Activated naive CD8-positive, alpha-beta T cell treated with anti-CD3 and anti-CD28 coated beads, Interleukin-2, amount 50 U/mL, for 24 hours (primary cell): ENCODE measurements at places on chromosomes 3 and 15.

DNA sequence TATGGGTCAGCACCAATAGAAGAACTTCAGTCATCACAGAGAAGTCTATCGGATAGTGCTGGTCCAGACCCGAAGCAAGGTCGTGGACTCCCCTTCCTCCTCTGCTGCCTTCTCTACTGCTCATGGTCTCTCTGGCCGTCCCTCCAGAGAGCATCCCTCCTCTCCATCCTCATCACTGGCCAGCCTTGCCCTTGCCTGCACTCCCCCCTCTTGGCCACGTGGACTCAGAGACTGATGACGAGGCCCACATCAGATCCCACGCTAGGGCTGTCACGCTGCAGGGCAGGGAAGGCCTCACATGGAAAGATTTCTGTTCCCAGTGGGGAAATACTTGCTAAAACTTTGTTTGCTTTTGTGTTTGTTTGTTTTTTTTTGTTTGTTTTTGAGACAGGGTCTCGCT is 35.3 kb downstream of the IGDCC3 start:
- DNase-seq: no peak

- DNase-seq: no peak
These were observed 28.3 kb downstream of the PTH1R start for GRCh38 chr3:46905661-46906451.

GRCh38 chr15:93244696-93245660 is 156.0 kb upstream of the RGMA start:
- DNase-seq: no peak

- peak; percentile 43 for DNase-seq
These were observed 27.2 kb downstream of the AKAP13 start for GRCh38 chr15:85407421-85408269.

DNA sequence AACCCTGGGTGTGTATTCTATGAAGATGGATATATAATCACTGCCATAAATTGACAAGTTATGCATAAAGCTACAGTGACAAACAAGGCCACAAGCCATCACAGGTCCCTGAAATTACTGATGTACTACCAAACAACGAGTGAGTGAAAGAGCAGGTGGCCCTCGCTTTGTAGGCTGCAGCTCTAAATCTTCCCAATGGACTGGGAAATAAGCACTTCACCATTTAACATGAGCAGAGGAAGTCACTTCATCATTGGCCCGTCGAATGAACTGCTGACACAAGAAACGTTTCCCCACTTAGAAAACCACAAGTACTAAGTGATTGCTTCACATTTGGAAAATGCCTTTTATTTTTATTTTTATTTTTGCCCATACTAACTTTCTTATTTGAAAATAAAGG is 218.0 kb downstream of the ZNF385D start:
- no peak for DNase-seq

DNA sequence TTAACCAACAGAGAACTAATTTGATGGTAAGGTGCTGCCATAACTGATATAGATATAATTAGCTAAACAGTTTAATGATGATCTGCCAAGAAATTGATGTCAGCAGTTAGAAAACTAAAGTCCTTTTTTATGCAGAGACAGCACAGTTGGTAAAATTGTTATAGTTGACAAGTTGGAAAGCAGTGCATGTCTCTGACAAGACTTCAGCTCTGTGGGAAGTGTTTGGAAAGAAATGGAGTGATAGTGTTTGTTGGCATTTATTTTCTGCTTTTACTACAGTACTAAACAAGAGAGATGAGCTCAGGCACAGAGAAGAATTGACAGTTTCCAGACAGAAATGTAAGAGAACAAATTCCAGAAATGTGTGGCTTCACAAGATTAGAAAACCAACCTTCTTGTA is 523.5 kb upstream of the BCHE start:
- no peak for DNase-seq

DNA sequence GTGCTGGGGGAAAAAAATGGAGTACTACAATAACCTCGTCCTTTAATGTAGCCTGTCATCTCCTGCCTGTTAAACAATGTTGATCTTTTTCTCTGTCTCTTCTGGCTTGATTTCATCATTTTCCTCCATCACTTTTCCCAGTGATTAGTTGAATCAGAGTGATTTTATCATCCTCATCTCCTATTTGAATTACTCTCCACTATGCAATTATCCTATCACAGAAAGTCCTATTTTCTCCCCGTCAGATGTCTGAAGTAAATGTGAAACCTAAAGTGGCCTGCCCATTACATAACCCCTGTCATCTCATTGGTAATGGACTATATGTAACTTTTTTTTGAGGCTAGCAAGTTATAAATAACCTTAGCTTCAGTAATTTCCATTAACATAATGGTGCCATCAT is 201.8 kb downstream of the CACNA2D3 start:
- DNase-seq: no peak

GRCh38 chr3:39216176-39216790 is 23.9 kb upstream of the XIRP1 start:
- no peak for DNase-seq

- DNase-seq: no peak
These were observed 12.1 kb downstream of the GALNT15 start for GRCh38 chr3:16186565-16186964.

- no peak for DNase-seq
These were observed 53.6 kb downstream of the LMCD1 start for GRCh38 chr3:8555113-8555661.

- peak; percentile 7 for DNase-seq
These were observed at the start of gene FSD2 for GRCh38 chr15:82805994-82806406. FSD2 (minus strand) TSS chr15:82806069; CDS start chr15:82787390, 18,679 bp downstream.

DNA sequence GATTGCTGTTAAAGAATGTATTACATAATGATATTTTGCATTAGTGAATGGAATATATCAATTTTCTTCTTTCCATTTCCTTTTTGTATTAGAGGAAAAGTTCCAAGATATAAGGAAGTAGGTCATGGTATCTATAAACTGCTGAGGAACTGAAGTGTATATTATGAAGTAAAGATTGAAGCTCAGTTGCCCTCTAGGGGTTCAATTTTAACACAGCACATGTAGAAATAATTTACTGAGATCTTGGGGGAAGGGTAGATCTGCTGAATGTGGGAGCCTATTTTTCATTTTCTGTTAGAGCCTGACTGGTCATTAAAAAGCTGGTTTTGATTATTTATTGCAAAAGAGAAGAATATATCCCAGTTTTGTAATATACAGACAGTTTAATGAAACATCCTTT is 45.2 kb downstream of the CMC1 start:
- DNase-seq: no peak

GRCh38 chr15:91946075-91946474 is 92.6 kb downstream of the SLCO3A1 start:
- DNase-seq: no peak

- DNase-seq: peak; percentile 43
These were observed 48.2 kb upstream of the IGF1R start for GRCh38 chr15:98599909-98600691.

DNA sequence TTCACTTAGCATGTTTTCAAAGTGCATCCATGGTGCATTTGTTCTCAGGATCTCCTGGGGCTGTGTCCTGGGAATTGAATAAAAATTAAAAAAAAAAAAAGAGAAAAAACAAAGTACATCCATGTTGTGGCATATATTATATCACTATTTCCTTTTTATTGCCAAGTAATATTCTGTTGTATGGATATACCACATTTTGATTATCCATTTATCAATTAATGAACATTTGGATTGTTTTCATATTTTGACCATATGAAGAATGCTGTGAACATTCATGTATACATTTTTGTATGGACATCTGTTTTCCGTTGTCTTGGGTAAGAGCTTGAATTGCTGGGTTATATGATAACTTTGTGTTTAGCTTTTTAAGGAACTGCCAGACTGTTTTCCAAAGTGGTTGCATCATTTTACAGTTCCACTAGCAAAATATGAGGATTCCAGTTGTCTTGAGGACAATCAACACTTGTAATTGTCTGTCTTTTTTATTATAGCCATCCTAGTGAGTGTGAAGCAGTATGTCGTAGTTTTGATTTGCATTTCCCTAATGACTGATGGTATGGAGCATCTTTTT is 44.5 kb downstream of the CTDSPL2 start:
- DNase-seq: no peak

GRCh38 chr3:88142094-88142624 is 7.6 kb upstream of the C3orf38 start:
- DNase-seq: no peak

DNA sequence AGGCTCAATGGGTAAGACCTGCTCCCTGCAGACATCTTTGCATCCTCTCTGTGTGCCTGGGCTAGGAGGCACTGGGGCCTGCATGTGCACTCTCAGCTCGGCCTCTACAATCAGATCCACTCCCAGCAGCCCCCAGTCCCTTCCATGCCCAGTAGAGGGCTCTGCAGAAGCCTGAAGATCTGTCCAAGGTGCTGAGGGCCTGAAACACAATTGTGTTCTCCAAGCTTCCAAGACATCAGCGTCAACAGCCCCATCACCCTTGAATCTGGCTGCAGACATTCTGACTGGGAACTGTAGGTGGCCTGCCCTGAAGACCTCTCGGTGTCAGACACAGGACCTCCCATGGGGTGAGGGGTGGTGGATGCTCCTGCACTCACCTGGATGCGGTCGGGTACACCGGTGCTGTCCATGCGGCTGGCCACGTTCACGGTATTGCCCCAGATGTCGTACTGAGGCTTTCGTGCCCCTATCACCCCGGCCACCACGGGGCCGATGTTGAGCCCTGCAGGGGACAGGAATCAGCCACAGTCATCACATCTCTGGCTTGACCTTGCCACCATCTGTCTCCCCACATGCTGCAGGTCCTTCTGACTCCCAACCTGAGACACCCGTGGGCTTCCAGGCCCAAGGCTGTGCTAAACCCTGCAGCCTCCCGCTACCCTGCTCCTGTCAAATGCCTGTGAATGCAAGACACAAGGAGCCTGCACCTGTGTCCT is 84.7 kb downstream of the SEC22A start:
- DNase-seq: peak; percentile 38

- no peak for DNase-seq
These were observed 648.7 kb upstream of the CCDC54 start for GRCh38 chr3:106728315-106729098.

- DNase-seq: no peak
These were observed 206.6 kb upstream of the MDFIC2 start for GRCh38 chr3:70519026-70519425.

- DNase-seq: no peak
These were observed 39.4 kb upstream of the TBL1XR1 start for GRCh38 chr3:177236704-177237103.

DNA sequence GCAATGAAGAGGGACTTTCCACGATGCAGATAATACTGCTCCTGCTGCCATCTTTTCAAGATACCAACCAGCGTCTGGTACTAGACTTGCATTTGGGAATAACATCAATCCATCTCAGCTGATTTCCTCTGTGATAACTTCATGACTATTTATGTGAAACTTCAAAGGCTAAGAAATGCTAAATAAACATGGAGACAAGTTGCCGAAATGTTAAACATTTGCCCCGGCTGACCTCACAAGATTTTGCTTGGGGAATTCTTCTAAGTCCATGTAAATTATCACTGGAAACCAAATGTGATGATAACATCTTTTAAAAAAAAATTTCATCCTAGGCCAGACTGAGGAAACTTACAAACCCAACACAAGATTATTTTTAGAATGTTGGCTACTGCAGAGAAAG is 185.8 kb upstream of the PRICKLE2 start:
- DNase-seq: no peak

DNA sequence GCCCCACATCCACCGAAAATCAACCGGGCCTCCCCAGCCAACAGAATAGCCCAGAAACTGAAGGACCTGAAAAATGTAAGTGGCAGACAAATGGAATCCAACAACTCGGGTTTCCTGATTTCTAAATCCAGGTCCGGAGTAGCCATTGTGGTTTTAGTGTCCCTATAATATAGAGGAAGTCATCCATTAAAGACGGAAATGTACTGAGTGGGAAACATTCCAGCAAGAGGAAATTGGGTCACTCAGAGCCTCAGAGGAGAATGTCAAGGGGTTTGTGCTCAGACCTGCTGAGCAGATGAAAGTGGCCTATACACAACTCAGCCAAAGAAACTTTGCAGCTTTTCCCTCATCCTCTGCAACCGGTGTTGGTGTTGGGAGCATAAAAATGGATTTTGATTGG is 366.7 kb downstream of the ERC2 start:
- DNase-seq: no peak

DNA sequence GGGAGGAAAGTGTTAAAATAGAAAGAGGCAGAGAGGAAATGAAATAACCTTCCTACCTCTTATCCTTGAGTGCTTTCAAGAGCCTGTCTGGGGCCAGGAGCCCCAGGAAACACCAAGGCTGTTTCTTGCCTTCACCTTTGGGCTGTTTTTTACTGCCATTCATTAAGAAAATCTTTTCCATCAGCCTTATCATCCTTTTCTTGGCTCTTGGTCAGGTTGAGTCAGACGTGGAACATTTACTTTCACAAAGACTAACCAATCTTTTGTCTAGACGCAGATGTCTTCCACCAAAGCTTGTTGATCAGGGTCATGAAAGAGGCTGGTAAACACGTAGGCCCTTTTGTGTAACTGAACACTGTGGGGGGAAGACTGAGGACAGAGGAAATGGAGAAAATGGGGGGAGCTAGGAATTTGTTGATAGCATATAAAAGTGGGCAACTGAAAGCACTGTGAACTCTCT is 151.0 kb upstream of the THBS1 start:
- no peak for DNase-seq

DNA sequence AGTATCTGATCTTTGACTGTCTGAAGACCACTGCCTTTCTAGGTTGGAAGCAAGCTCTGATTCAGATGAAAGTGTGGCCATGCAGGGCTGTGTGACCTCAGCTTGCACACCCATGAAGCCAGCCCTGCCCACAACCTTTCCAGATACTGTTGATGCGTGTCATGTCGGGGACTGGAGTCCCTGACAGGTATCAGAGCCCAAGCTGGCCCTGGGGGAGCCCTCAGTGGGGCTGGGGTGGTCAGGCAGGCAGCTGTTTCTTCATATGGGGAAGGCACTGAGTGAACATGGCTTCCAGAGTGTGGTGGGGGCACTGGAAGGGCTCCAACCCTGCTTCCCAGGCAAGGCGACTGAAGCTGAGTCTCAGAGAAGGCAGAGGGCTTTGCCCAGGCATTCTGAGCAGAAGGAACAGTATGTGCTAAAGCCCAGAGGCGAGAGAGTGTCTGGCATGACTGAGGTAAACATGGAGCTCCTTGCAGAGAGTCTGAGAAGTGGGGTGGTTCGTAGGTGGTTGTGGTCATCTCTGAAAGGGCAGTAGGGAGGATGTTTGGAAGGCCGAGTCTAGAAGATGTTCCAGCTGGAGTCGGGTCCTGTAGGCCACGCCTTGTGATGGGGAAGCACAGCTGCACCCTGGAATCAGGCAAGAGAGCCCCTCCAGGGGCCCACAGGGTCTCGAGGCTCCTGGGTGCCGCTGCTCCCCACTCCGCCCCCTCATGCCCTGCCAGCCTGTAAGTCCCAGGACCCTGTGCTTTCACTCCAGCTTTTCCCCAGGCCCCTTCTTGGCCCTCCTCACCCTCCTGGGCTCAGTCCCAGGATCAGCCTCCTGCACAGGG is 122.2 kb downstream of the EEFSEC start:
- no peak for DNase-seq

DNA sequence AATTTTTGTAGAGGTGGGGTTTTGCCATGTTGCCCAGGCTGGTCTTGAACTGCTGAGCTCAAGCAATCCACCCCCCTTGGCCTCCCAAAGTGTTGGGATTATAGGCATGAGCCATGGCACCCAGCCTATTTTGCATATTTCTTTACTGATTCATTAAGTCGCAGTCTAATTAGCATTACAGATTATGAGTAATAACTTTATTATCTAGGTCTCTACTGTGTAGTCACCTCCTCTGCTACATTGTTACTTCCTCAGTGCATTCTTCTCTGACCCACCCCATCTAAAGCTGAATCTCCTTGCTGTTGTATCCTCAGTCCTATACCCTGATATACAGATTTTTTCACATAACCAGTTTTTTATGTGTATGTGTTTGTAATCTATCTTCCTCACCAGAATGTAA is 61.7 kb downstream of the TFDP2 start:
- DNase-seq: no peak
